ENCODE measurements at places on chromosomes 5 and 9.
A peak's percentile ranks its signal among the peaks of the same experiment; 100 is the strongest.

- no peak for DNase-seq
These were observed 457.3 kb downstream of the ZNF608 start for GRCh38 chr5:124289130-124289529.

DNA sequence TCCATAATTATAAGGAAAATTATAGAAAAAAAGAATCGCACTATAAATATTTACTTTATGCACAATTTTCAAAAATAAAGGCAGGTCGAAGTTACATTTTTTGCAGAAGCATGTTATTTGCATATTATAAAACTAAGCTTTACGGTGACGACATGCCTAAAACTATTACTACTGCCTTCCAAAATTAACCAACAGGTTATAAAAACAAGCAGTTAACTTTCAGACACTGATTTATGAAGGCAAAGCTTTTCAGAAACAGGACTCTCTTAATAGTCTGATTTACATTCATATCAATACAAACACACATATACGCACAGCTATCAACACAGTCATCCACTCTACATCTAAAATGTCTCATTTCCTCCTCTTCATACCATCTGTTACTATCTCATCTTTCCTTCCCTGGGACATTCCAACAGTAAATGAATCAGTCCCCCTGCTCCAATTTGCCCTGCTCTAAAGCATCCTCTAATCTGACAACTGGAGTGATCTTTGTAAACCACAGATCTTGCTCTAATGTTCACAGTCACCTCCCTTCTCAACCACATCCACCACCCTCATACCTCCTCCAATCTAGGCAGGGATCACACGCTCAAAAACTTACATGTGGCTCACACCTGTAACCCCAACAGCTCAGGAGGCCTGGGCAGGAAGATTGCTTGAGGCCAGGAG lies 21.6 kb downstream of the FBXW11 start:
- DNase-seq, result peak; percentile 75

DNA sequence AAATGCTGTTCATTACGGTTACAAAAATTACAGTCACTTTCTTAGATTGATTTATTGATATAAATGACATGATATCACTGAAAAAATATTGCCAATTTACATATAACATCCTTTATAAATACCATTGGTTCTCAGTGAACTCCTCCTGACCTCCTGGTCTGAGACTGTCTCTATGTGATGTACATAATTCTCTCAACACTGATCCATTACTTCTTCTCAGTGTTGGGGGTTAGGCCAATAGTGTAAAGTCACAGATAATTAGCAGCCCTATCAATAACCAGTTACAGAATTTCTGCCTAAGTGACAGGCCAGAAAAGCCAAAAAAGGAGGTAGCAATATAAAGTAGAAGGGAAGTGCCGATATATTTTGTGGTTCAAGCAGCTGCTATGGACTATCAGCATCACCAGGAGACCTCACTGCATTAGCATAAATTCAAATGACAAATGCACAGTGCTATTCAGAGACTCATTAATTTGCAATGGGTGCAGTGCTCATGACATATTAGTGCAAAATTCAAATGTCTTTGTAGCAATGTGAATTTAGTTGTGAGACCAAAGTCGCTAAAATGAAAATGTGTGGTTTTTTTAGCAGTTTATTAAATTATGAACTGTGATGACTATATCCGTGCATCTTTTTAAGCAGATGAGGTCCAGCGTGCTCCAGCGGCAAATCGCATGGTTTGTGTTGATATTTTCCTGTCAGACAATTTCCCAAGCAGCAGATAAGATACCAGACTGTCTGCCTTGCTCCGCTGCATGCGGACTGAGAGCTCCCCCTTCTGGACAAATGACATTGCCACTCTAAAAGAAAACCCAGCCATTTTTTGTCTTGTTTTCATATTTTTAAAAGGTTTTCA lies 144.6 kb downstream of the CETN3 start:
- peak; percentile 76 for DNase-seq

- DNase-seq, result peak; percentile 48
These were observed 133.4 kb upstream of the OTULINL start for GRCh38 chr5:14447958-14448911.

GRCh38 chr9:76803083-76803482 lies 38.8 kb downstream of the PCA3 start:
- DNase-seq, result no peak

GRCh38 chr5:113050721-113051382 lies 74.3 kb downstream of the DCP2 start:
- DNase-seq, result peak; percentile 87

DNA sequence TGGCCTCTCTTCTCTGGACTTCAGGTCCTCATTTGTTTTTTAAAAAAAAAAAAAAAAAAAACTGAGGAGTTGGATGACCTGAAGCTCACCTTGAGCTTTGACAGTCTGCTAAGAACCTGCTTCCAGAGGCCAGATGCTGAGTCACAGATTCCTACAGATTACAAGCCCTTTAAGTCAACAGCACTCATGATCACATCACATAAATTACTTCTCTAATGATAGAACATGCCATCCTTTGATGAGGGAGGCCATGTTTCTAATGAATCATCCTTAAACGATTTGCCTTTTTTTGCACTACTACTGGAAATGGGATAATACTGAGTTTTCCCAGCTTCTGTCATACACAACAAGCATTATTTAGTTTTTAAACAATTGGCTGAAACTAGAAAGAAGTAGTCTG lies 34.2 kb upstream of the MYOT start:
- DNase-seq, result no peak

- DNase-seq, result no peak
These were observed 1412.1 kb downstream of the EFNA5 start for GRCh38 chr5:106258591-106259125.

- no peak for DNase-seq
These were observed 58.3 kb upstream of the TLX3 start for GRCh38 chr5:171250738-171251137.

GRCh38 chr5:19001539-19001938 lies 986.5 kb downstream of the CDH18 start:
- no peak for DNase-seq

GRCh38 chr5:27996665-27997064 lies 958.3 kb upstream of the CDH9 start:
- no peak for DNase-seq

DNA sequence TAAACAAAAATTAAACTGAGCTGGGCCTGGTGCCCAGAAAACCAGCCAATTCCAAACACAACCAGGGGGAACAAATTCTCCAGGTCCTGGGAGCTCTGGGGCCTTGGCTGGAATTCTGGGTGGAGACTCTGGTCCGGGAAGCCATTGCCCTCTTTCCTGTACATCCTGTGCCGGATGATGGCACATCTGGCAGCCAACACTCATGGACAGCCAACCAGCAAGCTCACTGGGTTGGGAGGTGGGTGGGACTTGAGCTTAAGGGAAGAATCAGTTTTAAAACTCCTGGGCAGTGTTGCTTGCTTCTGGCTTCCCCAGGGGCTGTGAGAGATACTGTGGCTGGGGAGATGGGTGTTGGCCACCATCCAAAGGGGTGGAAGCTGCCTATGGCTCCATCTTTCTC lies 56.1 kb downstream of the PCDH1 start:
- DNase-seq, result peak; percentile 37

GRCh38 chr9:74044844-74045243 lies 452.3 kb upstream of the RORB start:
- DNase-seq, result no peak

- peak; percentile 71 for DNase-seq
These were observed 34.6 kb downstream of the OXCT1 start for GRCh38 chr5:41835645-41836044.

DNA sequence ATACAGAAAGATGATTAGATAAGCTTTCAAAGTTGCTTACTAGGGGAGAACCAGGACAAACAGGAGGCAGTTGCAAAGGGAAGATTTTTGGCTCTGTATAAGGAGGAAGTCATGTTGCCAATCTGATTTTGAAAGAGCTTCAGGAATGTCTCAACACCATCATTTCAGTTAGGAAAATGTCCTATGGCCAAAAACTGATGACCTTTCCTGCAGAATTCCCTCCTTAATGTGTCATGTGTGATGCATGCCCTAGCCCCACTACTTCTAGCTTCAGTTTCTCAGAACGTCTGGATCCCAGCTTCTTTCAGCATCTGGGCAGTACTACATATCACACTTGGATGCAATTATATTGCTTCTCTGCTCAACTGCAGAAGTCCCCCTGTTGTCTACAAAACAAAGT lies 211.5 kb upstream of the NREP start:
- no peak for DNase-seq

DNA sequence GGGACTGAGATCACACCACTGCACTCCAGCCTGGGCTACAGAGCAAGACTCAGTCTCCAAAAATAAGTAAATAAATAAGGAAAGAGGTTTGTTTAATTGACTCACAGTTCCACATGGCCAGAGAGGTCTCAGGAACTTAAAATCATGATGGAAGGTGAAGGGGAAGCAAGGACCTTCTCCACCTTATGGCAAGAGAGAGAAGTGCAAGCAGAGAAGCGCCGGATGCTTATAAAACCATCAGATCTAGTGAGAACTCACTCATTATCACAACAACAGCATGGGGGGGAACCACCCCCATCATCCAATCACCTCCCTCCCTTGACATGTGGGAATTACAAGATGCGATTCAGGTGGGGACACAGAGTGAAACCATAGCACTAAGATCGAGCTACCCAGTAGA lies 22.8 kb upstream of the RGMB start:
- DNase-seq, result peak; percentile 6

DNA sequence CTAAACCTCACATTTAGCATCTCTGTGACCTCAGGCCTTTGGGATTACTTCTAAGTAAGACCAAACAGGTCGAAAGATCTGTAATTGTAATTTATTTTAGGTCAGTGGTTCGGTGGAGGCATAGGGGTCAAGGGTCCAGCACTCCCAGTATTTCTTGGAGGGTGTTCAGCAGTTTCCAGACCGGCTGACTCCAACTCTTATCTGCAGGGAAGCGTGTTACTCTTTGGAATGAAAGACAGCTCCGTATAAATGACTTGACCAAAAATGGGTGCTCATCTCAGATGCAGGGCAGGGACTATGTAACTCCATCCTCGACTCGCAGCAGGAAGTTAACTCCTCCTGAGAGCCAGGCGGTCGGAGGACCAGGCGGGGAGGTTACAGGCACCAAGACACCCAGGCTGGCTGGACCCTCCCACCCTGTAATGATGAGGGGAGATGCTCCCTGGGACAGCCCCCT lies 620 bp upstream of the VPS13A start:
- DNase-seq, result no peak

- no peak for DNase-seq
These were observed 9.4 kb upstream of the GM2A start for GRCh38 chr5:151243564-151243963.

DNA sequence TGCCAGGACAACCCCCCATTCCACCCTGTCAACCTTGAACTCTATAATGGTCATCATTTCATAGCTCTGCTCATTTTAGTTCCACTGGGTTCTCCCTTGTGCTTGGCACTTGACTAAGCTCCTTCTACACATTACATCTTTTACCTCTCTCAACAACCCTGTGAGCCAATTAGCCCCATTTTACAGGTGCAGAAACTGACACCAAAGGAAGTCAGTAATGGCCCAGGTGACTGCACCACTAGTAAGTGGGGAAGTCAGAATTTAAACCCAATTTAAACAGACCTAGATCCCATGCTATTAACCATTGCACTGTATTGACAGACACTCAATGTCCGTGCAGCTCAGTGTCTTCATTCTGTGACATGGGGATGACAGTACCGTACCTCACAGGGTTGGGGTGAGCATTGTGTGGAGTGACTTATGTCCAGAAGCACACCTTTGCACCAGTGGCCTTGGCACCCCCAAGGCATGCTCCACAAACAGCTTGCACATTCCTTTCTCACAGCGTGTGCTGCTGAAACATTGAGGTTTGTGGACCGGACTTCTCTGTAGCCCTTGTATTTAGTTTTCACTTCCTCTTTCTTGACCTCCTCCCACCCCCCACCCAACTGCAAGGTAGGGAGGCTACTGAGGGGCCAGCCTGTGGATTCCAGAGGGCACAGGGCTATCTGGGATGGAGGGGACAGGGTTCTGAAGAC lies 23.1 kb downstream of the IRF1 start:
- no peak for DNase-seq

DNA sequence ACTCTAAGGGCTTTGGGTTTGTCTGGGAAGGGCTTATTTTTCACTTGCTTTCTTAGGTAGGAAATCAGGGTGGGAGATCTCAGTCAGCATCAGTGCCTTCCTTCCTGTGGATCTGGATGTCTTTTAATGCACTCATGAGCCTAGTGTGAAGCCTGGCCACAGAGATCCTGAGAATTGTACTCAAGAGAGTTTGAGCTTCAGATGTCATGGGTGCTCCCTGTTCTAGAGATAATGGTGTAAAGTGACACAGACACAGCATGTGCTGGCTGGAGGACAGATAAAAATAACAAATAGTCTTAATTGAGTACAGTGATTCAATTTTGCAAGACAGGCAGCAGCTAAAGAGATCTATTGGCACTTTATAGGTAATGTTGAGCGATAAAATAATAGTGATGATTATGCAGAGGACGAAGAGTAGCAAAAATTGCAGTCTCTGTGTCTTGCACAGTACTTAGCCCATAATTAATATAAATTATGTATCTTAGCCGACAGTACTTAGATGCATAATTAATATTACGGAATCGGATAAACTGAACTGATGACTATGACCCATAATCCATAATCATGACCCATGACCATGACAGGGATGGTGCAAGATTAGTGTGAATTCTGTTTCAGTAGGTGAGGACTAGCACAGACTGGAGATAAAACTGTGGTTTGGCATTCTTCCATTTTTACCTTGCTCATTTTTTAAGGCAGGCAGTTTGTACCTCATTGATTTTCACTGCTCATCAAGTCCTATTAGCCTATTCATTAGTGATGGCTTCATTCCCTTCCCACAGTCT lies 408.7 kb upstream of the PIK3R1 start:
- DNase-seq, result no peak

DNA sequence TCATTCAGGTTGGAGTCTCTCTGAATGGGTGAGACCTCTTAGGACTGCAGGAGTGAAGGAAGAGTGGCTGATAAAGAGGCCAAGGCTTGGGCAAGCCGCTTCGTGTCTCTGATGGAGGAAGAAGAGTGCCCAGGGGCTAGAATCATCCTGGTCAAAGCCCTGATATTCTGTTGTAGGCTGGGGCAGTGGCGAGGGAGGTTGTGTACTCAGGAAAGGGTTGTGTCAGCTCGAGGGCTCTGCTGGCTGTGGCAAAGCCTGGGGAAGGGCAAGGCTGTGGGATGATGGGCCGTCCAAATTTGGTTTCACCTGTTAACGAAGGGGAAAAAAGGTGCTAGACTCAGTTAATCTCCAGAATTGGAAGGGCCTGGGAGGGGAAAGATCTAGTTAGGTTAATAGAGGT lies 2.4 kb upstream of the TRMT10B start:
- no peak for DNase-seq
